Kidney glomerular epithelial cell (primary cell): ENCODE measurements at places on chromosomes 2 and 18.

DNA sequence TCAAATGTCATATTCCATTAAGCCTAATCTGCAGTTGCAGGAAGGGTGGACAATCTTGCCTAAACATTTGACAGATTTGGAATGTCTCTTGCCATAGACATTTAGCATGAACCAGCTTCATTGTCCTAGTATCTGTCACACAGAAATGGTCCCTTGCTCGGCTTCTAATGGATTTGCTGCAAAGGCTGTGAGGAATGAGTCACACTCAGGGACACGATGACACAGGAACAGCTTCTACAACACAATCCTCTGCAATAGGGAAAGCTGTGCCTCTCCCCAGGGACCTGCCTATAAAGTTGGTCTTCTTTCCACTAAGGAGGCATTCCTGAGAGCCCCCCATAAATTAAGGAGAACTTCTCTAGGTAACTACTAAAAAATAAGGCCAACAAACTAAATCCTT, 155.1 kb upstream of the L3MBTL4 start:
- DNase-seq, result no peak

DNA sequence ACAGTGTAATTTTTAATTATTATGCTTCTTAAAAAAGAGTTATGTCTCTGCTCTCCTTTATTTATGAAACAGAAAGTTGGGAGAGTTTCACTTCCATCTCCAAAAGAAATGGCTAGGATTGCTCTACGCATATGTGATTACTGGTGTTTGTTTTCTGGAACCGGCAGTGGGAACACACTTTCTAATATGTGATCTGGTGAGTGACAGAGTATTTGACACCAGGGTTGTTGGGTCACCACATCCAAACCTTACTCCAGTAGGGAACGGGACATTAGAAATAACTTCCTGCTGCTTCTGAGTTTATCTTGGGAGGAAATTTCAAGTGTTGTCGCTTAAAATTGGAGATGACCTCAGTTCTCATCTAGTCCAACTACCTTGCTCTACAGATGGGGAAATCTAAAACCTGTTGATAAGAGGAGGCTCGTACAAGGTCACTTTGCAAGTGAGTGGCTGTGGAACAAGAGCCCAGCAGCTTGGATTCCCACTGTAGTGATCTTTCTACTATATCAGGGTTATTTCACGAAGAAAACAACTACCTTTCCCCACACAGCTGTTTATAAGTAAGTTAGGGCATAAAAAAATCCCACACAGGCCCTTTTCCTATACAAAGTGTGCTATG, 108.5 kb downstream of the TTC32 start:
- no peak for DNase-seq

GRCh38 chr2:31384351-31384750, 30.2 kb downstream of the XDH start:
- DNase-seq, result peak; percentile 13

GRCh38 chr2:118250001-118250400, 161.7 kb downstream of the INSIG2 start:
- no peak for DNase-seq
